ENCODE measurements at places on chromosomes 1 and 21.
A peak's percentile ranks its signal among the peaks of the same experiment; 100 is the strongest.

GRCh38 chr1:19668888-19669287 lies 4.2 kb downstream of the HTR6 start:
- DNase-seq, result no peak

DNA sequence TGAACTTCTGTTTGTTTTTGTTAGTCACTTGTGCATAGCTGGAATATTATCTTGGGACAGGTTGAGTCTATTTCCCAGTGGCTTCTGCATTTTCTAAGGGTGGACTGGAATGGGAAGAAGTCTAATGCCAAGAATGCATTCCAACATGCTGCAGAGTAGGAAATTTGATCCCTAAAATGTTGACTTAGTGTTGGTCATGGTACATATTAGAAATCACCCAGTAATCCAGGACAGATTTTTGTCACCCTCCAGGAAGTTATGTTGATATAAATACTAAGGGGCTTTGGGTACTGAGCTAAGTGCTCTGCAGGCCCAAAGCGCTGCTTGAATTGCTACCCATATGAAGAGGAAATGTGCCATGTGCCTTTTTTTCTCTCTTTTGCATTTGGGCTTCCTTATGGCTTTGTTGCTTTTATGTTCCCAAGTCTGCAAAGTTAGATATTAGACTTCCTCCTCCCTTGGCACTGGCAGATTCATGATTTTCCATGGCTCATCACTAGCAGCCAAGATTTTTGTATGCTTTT lies 10.0 kb downstream of the ARID1A start:
- peak; percentile 70 for DNase-seq

- no peak for DNase-seq
Measured at GRCh38 chr1:184023171-184023570, 14.4 kb downstream of the COLGALT2 start.

- peak; percentile 98 for DNase-seq
Measured at GRCh38 chr1:12541274-12542137, 76.5 kb downstream of the DHRS3 start.

GRCh38 chr1:215606564-215607168 lies 39.6 kb downstream of the KCTD3 start:
- DNase-seq, result no peak

- DNase-seq, result no peak
Measured at GRCh38 chr1:6462412-6463119, 3.4 kb downstream of the TNFRSF25 start.

DNA sequence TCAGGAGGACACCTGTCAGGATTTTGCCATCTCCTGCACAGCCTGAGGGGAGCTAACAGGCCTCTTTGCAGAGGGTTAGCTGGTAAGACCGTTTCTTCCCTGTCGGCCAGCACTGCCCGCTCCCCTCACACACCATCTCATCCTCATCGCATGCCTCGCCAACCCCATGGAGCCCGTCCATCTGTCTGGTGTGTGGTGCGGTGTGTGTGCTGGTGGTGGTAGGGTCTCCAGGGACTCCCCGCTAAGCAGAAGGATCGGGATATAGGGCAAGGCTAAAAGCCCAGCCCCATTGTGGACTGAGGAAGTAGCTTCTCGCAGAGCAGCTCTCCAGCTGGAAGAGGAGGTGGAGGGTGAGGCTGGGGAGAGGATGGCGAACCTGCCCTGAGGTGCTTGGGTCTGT lies 6.8 kb upstream of the SFN start:
- DNase-seq, result no peak

DNA sequence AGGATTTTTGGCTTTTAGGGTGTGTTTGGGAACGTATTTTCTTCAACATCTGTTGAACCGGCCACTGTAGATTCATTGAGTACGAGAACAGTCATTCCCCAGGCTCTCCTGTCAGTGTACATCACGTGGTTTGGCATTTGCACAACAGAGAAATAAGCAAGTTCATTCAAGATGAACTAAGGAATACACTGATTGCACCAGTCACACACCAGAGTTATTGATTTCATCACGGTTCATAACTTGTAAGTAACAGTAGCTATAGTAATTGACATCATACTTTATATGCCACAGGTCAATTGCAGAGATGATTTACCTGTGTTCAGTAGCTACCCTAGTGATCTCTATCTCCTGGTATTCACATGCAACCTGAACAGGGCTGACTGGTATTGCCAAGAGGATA lies 90.7 kb upstream of the ETS2 start:
- no peak for DNase-seq

GRCh38 chr1:247408100-247408499 lies 7.9 kb upstream of the NLRP3 start:
- DNase-seq, result no peak

- DNase-seq, result no peak
Measured at GRCh38 chr1:55987491-55988249, 591.7 kb downstream of the PLPP3 start.

GRCh38 chr21:14716761-14717396 lies 170.8 kb upstream of the SAMSN1 start:
- DNase-seq, result no peak

GRCh38 chr1:82195245-82195644 lies 394.5 kb downstream of the ADGRL2 start:
- DNase-seq, result no peak

- DNase-seq, result peak; percentile 39
Measured at GRCh38 chr21:39373634-39374033, 24.7 kb upstream of the HMGN1 start.

DNA sequence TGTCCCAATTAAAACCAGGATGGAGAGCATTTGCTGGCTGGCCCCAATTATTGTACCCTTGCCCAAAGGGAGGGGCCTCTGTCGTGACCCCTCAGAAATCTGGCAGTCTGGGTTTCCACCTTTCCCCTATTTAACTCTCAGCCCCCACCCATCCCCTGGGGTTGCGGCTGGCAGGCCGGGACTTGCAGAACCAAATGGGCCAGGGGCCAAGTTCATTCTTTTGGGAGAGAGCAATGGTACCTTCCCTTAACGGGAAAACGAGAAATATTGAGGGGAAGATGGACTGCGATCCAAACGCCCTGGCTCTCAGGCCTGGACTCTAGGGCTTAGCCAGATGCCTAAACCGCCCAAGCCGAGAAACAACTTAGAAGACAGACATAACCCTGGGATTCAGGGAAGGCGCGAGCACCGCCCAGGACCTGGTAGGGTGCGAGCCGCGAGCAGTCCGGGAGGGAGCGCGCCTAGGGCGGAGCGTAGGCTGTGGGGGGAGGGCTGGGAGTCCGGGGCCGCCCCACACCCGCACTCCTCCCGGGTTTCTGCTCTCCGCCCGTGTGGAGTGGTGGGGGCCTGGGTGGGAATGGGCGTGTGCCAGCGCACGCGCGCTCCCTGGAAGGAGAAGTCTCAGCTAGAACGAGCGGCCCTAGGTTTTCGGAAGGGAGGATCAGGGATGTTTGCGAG lies at the start of gene SLC27A3:
TSS of gene SLC27A3 (plus strand) at position 628 of the 678 bp plus-strand sequence. CDS start 91 bp downstream, outside the sequence.
- peak; percentile 6 for DNase-seq

DNA sequence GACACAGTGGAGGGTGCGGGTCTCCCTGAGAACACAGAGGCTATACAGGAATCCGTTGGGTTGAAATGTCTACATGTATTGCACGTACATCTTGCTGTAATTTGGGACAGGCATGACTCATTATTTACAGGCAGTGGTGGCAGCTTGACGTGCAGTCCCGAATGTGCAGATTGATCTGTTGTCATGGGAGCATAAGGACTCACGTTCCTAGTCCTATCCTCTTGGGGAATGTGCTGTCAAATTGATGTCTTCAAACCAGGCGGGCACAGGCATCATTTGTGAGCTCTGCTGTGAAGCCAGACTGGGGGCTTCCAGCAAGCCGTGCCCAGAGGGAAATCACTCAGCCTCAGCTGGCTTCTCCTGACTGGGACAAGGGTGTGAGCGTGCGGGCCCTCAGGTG lies 40.5 kb downstream of the S100B start:
- DNase-seq, result no peak

DNA sequence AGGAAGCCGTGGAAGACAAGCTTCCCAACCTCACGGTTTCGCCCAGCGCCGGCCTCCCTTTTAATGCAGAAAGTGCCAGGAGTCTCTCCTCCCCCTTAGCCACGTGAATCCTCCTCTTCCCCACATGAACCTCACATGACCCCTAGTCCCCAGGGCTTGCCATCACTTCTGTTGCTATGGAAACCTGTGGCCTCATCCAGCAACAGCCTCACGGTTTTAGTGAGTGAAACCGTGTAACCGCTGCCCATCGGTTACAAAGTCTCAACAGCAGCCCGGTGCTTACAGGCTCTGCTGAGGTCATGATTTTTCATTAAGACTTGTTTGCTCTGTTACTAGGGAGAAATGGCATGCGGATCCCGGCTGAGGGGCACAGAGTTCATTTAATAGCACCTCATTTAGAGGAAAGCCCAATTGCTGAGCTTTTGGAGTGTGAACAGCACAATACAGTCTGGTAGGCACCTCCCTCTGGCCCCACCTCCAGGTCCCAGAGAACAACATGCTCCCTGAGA lies 143.2 kb upstream of the BACE2 start:
- no peak for DNase-seq

DNA sequence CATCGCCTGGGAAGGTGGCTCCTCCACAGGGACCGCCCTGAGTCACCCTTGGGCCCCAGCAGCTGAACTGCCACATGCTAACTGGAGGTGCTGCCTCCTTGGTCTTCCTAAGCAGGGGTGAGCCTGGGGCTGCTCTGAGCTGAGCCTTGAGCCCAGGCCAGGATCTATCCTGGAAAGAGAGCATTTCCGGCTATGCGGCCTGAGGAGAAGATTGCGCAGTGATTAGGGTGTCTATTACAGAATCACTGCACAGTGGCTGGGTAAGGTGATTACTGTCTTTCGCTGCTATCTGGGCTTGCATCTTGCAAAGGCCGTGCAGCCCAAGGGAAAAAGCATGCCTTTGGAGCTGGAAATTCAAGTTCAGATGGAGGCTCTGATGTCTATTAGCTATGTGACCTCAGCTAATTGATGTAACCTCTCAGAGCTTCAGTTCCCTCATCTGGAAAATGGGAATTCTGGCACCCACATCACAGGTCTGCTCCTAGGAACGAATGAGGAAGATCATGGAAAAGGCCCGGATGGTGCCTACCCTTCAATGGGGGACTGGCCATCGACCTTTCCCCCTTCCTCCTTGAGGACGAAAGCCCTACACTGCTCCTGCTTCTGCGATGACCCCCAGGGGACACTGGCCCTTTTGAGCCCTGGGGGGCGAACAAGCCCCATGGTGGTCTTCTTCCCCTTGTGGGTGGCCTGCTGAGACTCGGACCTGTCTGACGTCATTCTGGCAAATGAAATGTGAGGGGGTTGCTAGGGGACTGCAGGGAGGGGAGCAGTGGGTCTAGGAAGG lies 38.0 kb downstream of the GPR161 start:
- no peak for DNase-seq

DNA sequence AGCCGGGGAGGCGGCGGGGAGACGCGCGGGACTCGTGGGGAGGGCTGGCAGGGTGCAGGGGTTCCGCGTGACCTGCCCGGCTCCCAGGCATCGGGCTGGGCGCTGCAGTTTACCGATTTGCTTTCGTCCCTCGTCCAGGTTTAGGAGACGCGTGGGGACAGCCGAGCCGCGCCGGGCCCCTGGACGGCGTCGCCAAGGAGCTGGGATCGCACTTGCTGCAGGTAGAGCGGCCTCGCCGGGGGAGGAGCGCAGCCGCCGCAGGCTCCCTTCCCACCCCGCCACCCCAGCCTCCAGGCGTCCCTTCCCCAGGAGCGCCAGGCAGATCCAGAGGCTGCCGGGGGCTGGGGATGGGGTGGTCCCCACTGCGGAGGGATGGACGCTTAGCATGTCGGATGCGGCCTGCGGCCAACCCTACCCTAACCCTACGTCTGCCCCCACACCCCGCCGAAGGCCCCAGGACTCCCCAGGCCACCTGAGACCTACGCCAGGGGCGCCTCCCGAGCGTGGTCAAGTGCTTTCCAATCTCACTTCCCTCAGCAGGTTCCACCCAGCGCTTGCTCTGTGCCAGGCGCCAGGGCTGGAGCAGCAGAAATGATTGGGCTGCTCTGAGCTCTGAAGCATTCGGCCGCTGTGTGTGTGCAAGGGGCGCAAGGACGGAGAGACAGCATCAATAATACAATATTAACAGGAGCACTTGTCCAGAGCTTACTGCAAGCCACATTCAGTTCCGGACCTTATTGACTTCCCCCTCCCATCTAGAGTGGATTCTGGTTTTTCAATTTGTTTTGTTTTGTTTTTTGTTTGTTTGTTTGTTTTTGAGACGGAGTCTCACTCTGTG lies 10.3 kb downstream of the SIM2 start:
- DNase-seq, result no peak

DNA sequence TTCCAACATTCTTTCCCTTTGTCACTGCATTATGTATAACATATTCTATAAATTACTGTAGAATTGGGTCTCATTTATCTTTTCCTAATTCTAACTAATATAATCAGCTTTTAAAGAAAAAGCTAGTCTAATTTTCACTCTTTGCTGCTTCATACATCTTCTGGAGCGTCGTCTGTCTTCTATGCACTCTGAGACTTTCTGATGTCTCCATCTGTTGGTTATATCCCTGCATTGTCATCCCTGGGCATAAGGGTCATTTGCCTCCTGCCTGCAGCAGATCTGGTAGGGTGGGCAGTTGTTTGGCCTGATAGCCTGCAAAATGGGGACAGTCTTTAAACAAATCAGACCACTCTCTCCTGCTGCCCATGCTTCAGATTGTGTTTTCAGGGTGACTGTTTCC lies 40.8 kb upstream of the DYNLT5 start:
- DNase-seq, result peak; percentile 3

DNA sequence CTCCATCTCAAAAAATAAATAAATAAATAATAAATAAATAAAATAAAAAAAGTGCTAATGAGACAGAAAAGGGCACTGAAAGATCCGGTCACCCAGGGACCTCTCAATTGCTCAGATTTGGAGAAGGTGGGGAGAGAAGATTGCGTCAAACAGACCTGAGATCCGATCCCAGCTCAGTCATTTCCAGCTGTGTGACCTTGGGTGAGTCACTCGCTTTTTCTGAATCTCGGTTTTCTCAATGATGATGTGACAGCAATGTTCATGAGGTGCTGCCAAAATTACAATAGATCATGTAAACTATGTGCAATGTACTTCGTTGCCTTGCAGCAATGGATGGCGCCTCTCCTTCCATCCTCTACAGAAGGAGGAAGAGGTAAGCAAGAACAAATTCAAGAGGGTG lies 11.1 kb upstream of the MEF2D start:
- no peak for DNase-seq

DNA sequence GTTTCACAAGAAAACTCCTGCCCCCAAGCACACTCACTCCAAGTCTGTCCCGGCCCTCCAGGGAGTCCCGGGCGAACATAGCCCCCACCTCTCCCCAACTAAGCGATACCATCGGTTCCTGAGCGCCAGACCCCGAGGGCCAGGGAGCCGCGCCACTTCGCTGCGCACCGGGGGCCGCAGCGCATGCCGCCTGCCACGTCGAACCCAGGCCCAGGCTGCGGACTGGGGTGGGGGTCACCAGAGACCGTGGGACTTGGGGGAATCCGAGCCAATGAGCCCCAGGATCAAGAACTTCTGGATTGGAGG lies 801 bp downstream of the RSPO1 start:
- no peak for DNase-seq

GRCh38 chr21:44370027-44370735 lies 16.8 kb downstream of the TRPM2 start:
- DNase-seq, result peak; percentile 2

- no peak for DNase-seq
Measured at GRCh38 chr1:178066296-178066907, 27.5 kb upstream of the RASAL2 start.
